ENCODE measurements at places on chromosomes 4 and X.

- DNase-seq = no peak
Measured at GRCh38 chr4:71752383-71753042, 31.4 kb downstream of the GC start.

- no peak for DNase-seq
Measured at GRCh38 chr4:69831646-69832325, 28.2 kb downstream of the SULT1E1 start.

DNA sequence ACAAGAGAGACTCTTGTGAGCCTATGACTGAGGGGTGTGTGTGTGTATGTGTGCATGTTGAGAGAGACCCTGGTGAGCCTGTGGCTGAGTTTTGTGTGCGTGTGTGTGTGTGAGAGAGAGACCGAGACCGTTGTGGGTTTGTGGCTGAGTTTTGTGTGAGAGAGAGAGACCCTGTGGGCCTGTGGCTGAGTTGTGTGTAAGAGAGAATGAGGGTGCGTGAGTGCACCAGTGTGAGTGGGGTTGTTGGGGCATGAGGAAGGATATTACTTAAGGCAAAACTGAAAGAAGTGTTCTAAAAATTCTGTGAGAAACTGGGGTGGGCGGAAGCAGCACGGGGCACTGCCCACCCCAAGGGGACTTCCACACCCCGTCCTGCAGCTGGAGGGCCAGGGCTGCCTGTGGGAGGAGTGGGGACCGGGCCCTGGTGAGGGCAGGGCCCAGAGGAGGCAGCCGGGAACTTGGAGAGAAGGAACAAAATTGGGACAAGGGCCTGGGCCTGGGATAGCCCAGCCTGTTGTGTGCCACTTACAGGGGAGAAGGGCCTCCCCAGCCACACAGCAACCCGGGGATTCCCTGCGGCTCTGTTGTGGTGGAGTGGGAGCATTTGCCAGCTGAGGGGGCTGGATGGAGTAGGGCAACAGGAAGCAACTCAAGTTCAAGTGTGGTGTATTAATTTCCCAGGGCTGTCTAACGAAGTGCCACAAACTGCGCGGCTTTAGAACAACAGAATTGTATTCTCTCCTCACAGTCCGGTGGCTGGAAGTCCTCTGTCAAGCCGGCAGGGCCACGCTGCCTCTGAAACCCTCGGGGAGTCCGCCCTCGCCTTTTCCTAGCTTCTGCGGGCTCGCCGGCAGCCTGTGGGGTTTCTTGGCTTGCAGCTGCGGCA is 22.1 kb downstream of the TMEM131L start:
- DNase-seq = peak; percentile 82

DNA sequence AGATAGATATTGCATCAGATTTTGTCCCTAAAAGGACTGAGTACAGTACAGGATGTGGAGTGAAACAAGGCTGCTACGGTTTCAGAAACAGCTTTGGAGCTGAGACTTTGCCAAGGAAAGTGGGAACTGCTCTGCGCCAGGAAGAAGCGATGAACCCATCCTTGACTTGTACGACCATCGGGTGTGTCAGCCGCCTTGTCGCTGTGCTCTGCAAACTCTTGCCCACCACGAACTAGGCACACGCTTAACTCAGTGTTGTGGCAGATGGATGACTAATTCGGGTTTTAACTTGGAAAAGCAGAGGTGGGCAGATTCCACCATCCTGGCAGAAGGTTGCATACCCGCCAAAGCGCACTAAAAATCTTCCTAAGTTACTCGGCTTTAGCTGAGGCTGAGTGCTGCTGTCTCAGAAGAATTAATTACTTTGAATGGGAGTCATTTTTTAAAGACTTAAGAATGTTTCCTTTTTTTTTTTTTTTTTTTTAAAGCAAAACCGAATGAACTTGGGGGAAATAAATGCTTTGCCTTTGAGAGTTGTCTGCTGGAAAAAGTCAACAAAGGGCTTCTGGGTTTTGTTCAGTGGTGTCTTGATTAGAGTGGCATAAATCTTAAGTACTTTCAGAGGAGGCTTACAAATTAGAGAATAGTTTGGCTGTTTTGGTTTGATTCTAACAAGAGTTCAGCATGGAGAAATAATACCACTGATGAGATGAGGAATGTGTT is 69.5 kb downstream of the SHROOM2 start:
- no peak for DNase-seq

DNA sequence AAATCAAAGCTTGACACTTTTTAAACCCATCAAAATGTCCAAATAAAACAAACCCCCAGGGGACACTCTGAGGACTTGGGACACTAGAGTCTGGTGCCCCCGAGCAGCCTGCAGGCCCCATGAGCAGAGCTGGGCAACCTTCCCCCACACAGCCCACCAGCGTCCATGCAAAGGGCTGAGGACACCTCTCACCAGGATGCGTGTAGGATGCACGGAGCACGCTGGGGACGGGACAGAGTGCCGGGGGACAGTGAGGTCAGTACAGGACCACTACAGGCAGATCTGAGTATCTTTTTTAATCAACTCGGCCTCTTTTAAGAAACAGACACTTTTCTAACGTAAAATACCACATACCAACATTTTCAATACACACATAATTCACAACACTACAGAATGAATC is 6.9 kb downstream of the GAK start:
- no peak for DNase-seq

DNA sequence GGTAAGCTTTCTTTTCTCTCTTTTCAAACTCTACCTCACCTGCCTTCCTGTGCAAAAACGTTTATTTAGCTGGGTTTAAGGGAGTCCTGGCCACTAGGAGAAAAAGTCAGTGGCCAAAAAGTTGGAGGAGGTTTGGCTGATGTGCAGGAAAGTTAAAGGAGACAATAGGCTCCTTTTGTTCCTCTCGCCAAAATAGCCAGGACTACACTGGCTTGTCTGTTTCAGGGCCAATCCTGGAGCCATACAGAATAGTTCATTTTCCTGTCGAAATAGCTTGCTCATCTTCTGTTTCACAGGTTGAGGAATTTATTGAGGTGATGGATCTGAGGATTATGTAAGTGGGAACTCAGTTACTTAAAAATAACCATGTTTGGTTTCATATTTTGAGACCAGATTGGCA is 423 bp downstream of the HEPH start:
- no peak for DNase-seq

GRCh38 chr4:19285146-19285545 is 966.6 kb upstream of the SLIT2 start:
- no peak for DNase-seq

DNA sequence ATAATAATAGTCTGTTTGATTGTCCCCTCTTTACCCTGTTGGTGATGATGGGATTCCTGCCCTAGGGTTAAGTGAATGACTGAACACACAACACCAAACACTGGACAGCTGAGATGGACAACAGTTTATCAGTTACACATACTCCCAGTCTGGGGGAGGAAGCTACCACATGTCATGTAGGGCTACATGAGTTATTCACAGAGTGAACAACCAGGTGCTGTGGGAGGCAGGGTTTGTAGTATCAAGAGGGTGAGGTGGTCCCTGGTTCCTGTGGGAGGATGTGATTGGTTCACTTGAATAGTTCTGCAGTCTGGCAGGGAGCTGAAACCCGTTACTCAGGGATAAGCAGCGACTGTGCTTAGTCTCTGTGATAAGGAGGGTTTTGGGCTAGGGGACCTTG is 88.8 kb upstream of the AP1S2 start:
- DNase-seq = no peak
